ENCODE measurements at places on chromosomes 6 and 20. TPM values are rescaled to one million over a fixed set of nuclear protein-coding genes. Genes with fewer than 3 reads are reported as not detected.

The TUBB2B gene
- total RNA-seq = 0.51 TPM

The MEI4 gene
- 1.1 TPM for total RNA-seq

The DEFB132 gene
- total RNA-seq = not detected

The DZANK1 gene
- total RNA-seq = 0.35 TPM

The COL21A1 gene
- 16.6 TPM for total RNA-seq

The SLPI gene
- total RNA-seq = not detected

The CLVS2 gene
- total RNA-seq = not detected

The TBX18 gene
- total RNA-seq = 3.4 TPM

The SLC2A4RG gene
- 77.3 TPM for total RNA-seq

The C6orf58 gene
- total RNA-seq = not detected

The PTCRA gene
- total RNA-seq = not detected

The OR12D1 gene
- not detected for total RNA-seq

The ZNF391 gene
- 1.4 TPM for total RNA-seq

All from heart right ventricle (tissue), 16 donors.